ENCODE measurements at places on chromosomes 12 and 14.

DNA sequence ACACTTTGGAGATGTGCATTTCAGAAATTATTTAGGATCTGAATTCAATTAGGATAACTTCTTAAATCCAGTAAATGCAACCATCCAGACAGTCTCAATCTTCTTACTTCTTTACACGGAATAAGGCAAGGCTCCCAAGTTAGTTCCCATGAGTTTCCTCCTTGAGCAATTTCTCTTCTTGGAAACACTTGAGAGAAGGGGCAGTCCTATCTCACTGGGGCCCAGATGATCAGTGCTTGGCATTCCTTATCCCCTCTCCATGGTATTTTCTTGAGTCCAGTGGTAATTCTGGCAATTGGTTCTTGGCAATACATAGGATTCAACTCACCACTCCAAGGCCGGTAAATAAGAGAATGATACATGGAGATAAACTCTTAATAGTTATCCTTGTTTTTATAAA, 87.1 kb upstream of the PTHLH start:
- DNase-seq: no peak

GRCh38 chr14:74400031-74400685, 25.9 kb downstream of the SYNDIG1L start:
- no peak for DNase-seq

DNA sequence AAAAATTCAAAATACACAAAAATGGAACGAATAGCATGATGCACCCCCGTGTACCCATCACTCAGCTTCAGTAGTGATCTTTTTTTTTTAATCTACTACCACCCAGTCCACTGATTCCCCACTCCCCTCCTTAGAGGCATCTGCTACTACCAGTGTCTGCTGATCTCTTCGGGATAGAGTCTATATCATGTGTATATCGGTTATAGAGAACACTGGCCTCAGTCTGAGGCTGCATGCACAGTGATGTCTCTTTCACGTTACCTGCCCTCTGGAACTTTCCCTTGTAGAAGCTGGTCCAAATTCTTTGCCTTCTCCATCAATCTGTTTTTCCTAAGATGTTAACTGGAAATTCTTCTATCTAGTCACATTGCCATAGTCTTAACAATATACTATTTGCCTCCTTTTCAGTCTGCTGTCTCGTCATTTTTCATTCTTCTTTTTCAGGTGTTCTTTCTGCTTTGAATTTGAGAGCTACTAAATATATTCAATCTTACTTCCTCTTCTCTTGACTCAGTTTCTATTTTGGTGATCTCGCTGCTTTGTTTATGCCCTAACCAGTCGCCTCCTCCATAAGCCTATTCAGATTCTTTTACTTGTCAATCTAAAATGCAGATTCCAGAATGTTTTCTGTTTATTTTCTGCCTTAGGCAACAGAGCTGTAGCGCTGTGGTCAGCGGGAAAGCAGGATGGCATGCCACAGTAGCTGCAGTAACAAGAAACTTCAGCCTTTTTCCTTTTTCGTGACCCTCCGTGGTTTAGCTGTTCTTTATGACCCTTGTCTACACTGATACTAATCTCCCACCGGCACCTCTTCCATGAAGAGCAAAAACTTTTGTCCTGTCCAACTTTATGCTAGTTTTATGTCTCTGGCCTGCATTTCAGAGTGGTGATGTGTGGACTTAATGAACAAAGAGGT, 67.0 kb downstream of the FBXW8 start:
- DNase-seq: no peak

GRCh38 chr14:97655169-97655948, 858.2 kb downstream of the VRK1 start:
- no peak for DNase-seq

GRCh38 chr14:73717266-73717665, 3.1 kb upstream of the PNMA1 start:
- no peak for DNase-seq

GRCh38 chr14:105346876-105347586, 32.5 kb downstream of the PACS2 start:
- no peak for DNase-seq

DNA sequence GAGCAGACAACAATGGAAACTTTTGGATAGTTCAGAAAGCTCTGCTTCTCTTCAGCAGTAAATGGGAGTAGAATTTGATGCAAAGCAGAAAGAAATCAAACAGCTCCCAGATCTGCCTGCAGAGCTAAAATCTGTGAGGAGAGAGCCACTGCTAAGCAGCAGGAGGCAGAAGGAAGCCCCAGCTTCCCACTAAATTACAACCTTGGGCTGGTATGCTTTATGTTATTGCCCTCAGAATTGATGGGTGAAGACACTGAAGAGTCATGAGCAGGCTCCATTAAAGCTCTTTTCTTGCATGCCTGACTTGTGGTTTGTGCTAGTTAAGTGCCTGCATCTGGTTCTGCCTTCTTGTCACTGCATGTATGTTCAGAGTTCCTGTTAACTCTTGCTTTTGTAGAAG, 8.4 kb downstream of the ZC2HC1C start:
- DNase-seq: no peak

DNA sequence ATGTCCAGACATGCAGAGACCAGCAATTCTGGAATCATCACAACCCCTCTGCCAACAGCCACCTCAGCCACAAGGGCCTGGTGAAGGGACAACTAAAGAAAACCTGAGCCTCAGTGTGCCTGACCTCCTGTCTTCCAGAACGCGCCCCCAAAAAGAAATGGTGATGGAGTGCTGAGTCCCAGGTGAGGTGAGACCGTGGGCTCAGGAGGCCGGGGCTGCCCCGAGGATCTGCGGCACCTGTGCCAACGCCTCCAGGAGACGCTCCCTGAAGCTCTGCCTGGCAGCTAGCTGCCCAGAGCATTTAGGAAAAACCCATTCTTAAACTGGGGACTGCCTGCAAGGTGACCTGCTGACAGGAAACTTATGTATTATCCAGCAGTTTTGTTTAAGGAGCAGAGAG, 51.2 kb downstream of the CDC42BPB start:
- no peak for DNase-seq

DNA sequence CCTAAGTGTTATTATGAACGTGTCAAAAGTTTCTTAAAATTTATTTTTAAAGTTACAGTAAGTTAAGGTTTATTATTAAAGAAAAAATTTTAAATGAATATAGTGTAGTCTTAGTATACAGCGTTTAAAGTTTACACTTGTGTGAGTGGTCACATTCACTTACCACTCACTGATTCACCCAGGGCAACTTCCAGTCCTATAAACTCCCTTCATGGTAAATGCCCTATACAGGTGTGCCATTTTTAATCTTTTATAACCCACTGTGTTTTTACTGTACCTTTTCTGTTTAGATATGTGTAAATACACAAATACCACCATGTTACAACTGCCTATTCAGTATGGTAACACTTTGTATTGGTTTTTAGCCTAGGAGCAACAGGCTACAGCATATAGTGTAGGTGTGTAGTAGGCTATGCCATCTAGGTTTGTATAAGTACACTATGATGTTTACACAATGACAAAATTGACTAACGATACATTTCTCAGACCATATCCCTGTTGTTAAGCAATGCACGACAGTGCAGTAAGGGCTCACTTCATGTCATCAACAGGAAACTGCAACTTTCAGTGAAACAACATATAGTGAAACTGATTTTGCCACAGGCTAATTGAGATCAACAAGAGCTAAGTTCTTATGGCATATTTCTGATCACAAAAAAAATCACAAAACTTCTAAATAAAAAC, 112.0 kb upstream of the TMCC3 start:
- DNase-seq: no peak

GRCh38 chr12:77751939-77752338, 78.8 kb upstream of the NAV3 start:
- DNase-seq: no peak

DNA sequence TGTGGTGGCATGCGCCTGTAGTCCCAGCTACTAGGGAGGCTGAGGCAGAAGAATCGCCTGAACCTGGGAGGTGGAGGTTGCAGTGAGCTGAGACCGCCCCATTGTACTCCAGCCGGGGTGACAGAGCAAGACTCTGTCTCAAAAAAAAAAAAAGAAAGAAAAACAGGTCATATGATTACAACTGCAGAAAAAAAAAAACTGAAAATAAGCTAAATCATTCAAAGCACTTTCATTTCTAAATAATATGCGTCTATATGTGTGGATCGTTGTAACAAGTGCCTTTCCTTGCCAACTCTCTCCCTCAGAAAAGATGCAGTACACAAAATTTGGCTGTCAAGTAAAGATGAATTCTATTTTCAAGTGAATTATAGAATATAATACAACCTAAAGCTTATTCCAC, 42.4 kb downstream of the ATXN2 start:
- DNase-seq: no peak

DNA sequence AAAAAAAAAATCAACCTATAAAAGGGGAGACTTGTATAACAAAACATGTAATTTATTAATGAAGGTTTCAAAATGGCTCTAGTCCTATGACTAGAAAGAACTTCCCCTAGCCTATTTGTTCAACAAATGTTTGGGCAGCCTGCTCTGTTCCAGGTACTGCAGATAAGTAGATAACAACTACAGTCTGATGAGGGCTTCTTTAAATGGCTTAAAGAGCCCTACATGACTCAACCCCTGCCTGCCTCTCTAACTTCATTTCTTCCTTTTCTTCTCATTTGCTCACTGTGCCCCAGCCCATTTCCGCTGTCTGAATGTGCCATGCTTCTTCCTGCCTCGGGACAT, 21.5 kb downstream of the ALDH6A1 start:
- DNase-seq: no peak

DNA sequence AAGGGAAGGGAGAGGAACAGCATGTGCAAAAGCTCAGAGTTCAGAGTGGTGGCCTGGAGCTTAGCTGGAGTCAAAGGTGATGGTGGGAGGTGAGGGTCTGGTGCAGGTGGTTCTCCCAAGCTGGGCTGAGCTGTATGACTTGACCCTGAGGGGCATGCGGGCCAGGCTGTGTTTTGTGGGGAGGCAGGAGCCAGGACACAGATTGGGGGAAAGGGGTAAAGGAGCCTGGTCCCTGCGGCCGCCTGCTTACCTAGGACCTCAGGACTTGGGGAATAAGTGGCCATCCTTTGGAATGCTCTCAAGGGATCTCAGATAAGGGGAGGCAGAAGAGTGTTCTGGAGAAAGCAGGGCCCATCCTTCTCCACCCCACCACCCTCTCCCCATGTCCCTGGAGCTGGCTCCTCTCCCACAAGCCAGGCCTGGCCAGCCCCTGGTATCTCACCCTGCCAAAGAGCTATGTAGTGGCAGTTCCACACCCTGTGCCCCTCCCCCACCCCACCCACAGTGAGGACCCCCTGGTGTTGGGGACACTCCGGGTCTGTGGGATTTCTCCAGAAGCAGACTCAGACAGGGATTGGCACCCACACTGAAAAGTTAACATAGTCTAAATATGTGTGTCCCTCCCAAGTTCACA, 19.9 kb upstream of the CEP170B start:
- DNase-seq: no peak

GRCh38 chr14:73789989-73790581, 61.5 kb upstream of the PTGR2 start:
- no peak for DNase-seq

GRCh38 chr14:99728231-99728920, 44.3 kb downstream of the CYP46A1 start:
- DNase-seq: no peak

- no peak for DNase-seq
Measured at GRCh38 chr12:122104844-122105243, 26.3 kb downstream of the MLXIP start.

GRCh38 chr12:107093417-107094182, at the start of gene CRY1:
CRY1 (minus strand) TSS chr12:107093549; CDS start chr12:107092961, 588 bp downstream.
- DNase-seq: peak; percentile 59

DNA sequence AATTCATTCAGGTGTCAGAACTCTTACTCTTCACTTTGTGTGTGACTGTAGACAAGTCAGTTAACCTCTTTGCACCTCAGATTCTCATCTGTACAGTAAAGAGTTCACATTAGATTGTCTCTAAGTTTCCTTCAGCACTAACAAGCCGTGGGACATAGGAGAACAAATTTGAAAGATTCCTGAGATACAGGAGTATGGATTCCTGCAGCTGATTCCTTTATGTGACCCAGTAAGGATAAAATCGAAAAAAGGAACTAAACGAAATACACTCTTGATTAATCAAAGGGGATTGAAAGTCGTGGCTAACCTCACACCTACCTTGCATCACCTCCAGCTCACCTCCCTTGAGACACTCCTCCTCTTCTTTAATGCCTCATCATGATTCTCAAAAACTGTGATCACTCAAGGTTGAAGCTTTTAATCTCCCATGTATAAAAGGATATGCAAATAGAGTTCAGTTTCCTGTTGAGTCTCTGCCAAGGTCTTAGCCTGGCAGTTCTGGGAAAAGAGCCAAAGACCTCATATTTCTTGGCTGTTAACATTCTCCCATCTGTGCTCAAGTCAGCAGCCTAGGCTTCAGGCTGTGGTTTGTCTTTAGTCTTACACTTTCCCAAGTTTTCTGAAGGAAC, 156.6 kb downstream of the DAD1 start:
- DNase-seq: no peak

DNA sequence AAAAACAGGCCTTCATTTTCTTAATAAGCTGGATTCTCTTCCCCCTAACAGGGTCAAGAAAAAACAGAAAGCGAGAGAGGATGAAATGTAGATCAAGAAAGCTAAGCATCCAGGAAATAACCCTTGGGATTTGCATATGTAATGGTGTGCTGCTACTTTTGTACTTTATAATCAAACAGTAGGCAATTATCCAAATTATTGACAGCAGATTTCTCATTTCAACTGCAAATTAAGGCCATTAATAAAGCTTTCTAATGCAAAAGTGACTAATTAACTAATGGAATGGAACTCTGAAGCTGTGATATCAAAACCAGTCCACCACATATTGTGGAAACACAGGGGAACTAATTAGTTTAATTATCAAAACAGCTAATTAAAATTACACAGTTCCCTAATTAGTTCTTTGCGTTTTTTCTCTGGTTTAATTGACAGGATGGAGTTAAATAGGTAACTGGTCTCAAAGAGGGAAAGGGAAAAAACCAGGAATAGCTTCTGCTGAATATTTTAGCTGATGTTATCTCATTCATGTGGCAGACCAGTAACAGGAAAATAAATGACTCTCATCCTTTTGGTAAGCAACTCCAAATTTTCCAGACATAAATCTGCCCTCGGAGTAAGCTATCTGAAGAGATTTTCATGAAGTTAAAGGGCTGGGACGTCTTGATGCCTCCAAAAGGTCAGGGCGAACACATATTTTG, 182.7 kb upstream of the LMO3 start:
- DNase-seq: no peak

Measured in esophagus squamous epithelium (tissue), 5 donors.